ENCODE measurements at places on chromosomes 1 and 21. TPM values are rescaled to one million over a fixed set of nuclear protein-coding genes. Genes with fewer than 3 reads are reported as not detected.

The KCNT2 gene
- total RNA-seq: 7.5 TPM

GRCh38 chr1:58885998-58886397, 102.2 kb upstream of the JUN start:
- H3K4me1 ChIP-seq: peaks cover 14% of the 10 kb centered on the region
- no peak for DNase-seq
- no peak overlapping the region for H3K4me3 ChIP-seq
- H3K27me3 ChIP-seq: no peaks in the 10 kb centered on the region

The MPZ gene
- total RNA-seq: 0.37 TPM

GRCh38 chr1:210339500-210339899, 10.8 kb downstream of the HHAT start:
- H3K4me3 ChIP-seq: no peak overlapping the region
- no peaks in the 10 kb centered on the region for H3K4me1 ChIP-seq
- H3K27me3 ChIP-seq: no peaks in the 10 kb centered on the region
- H3K36me3 ChIP-seq: no peaks in the 10 kb centered on the region
- no peak for DNase-seq
- no peak overlapping the region for H3K27ac ChIP-seq

The GPR153 gene
- total RNA-seq: 0.37 TPM

DNA sequence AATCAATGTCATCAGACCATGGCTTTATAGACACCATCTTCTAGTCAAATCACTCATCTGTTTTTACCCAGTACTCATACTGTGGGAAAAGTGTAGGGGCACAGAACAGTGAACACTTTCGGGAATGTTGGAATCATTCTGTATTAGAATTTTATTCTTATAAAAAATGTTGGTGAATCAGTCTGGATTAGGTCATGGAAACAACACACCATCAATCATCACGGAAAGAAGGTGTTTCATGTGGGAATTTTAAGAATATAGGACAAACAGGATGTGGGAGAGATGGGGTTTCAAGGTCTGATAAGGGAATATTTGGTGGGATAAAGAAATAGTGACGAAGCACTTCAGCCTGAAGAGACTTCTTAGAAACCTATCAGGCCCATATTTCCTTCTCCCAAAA, 17.3 kb downstream of the GBP1 start:
- DNase-seq: no peak
- H3K27me3 ChIP-seq: no peaks in the 10 kb centered on the region
- peaks cover 17% of the 10 kb centered on the region for H3K36me3 ChIP-seq
- H3K4me3 ChIP-seq: no peak overlapping the region

DNA sequence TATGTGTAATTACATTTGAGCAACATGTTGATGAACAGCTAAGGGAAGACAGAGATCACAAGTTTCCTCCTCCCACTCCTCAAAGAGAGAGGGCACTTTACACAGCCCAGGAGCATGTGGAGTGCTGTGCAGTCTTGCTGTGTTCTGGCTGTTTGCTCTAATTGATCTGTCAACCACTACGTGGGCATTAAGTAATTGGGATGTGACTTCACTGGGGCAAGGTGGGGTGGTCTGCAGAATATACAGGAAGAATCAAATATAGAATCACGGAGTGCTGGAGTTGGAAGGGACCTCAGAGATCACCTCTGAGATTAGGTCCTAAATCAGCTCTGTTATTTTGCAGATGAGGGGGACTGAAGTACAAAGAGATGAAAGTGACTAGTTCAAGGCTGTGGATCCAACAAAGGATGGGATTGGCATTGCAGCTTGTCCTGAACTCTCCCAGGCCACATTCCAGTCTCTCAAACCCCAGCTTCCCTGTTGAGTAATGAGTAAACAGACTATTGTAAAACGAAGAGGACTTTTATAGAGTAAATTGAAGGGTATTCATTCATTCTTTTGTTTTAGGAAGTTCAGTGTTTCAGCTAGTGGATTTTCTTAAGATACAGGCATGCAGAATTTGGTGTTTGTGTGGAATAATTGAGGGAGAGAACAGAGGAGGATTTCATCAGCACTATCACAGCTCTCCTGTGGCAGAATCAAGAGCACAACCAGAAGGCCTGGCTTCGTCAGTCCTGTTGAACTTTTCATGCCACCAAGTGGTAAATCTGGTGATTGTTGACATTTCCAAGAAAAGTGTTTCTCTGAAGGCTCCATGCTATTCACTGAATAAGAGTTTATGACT, 22.4 kb downstream of the NOS1AP start:
- no peak for DNase-seq
- no peak overlapping the region for H3K27ac ChIP-seq
- H3K4me1 ChIP-seq: peaks cover 38% of the 10 kb centered on the region
- no peak overlapping the region for H3K4me3 ChIP-seq
- no peaks in the 10 kb centered on the region for H3K27me3 ChIP-seq

The GBP6 gene
- not detected for total RNA-seq

- no peaks in the 10 kb centered on the region for H3K4me1 ChIP-seq
- no peak for DNase-seq
- no peak overlapping the region for H3K4me3 ChIP-seq
- H3K27ac ChIP-seq: no peak overlapping the region
- no peaks in the 10 kb centered on the region for H3K36me3 ChIP-seq
These were observed 55.4 kb downstream of the UBIAD1 start for GRCh38 chr1:11328444-11328843.

DNA sequence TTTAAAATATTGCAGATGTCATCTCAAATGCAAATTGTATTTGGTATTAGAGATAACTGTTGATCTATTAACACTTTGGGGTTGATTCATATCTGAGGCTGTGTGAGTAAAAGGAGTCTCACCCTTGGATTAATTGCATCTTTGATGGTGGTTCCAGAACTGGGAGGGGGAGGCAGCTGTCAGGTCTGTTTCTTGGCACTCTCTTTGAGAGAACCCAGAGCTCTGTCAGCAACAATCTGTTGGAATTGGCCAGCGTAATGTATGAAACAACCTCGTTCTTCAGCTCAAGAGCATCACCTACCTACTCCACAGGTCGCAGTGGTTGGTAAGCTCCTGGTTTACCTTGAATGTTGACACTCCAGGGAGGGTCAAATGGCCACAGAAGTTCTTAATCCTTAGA, 424.1 kb downstream of the CAMTA1 start:
- no peak overlapping the region for H3K4me3 ChIP-seq

GRCh38 chr1:184888505-184888904, 85.8 kb downstream of the NIBAN1 start:
- H3K27me3 ChIP-seq: no peaks in the 10 kb centered on the region
- no peaks in the 10 kb centered on the region for H3K4me1 ChIP-seq
- H3K4me3 ChIP-seq: no peak overlapping the region
- no peaks in the 10 kb centered on the region for H3K36me3 ChIP-seq
- DNase-seq: no peak

DNA sequence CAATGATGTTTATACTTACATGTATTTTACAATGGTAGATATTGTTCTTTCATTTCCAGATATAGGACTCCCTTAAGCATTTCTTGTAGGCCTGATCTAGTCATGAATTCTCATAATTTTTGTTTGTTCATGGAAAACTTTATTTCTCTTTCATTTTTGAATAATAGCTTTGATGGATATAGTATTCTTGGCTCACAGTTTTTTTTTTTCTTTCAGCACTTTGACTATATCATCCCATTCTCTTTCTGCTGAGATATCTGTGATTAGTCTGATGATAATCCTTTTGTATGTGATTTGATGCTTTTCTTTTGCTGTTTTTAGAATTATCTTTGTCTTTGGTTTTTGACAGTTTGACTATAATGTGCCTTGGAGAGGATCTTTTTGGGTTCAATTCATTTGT, 24.1 kb upstream of the CHODL start:
- H3K27me3 ChIP-seq: no peaks in the 10 kb centered on the region
- no peaks in the 10 kb centered on the region for H3K36me3 ChIP-seq
- no peaks in the 10 kb centered on the region for H3K4me1 ChIP-seq
- H3K27ac ChIP-seq: no peak overlapping the region
- no peak for DNase-seq

- no peak overlapping the region for H3K27ac ChIP-seq
- peak; percentile 85 for DNase-seq
- H3K4me1 ChIP-seq: no peaks in the 10 kb centered on the region
These were observed 58.0 kb downstream of the RBM11 start for GRCh38 chr21:14273736-14274538.

DNA sequence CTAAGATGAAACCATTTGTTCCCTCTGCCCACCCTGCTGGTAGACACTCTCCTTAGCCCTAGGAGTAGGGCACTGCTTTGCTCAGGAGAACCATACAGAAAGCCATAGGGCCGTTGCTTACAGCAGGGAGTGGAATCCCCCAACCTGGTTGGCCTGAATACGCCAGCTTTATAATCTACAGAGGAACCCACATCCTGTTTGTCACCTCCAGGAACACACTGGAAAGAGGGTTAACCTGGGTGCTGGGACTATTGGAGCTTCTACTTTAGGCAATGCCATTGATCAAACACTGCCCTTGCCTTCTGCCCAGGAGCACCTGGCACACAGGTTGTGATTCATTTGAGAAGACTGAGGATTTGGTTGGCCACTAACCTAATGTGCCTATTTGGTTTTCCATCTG, 124.8 kb downstream of the TNR start:
- no peak for DNase-seq
- H3K27me3 ChIP-seq: no peaks in the 10 kb centered on the region
- H3K27ac ChIP-seq: no peak overlapping the region
- no peaks in the 10 kb centered on the region for H3K36me3 ChIP-seq

- H3K27me3 ChIP-seq: no peaks in the 10 kb centered on the region
- H3K4me1 ChIP-seq: no peaks in the 10 kb centered on the region
- H3K27ac ChIP-seq: no peak overlapping the region
- H3K36me3 ChIP-seq: no peaks in the 10 kb centered on the region
- no peak for DNase-seq
These were observed 3.4 kb downstream of the LACTBL1 start for GRCh38 chr1:22969304-22969709.

DNA sequence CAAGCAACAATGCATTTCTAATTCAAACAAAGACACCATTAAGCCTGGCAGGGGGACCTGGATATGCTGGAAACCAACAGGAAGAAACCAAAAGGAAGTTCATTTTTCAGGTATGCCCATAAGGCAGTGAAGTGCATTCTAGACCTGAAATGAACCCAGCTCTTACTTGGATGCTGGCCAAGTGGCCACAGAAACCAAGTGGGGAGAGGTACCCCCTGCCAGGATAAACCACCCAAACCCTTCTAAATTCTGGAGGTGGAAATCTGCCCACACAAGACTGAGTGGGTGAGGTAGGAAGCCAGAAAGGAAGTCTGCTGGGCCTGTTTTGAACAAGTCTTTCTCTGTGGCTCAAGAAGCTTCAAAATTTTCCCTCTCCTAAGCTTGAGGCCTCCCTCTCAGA, 2.6 kb downstream of the CD5L start:
- no peaks in the 10 kb centered on the region for H3K36me3 ChIP-seq
- no peaks in the 10 kb centered on the region for H3K4me1 ChIP-seq
- H3K27ac ChIP-seq: no peak overlapping the region
- DNase-seq: no peak
- H3K27me3 ChIP-seq: no peaks in the 10 kb centered on the region

The NADK gene
- 105 TPM for total RNA-seq

The ANKRD34A gene
- total RNA-seq: not detected

DNA sequence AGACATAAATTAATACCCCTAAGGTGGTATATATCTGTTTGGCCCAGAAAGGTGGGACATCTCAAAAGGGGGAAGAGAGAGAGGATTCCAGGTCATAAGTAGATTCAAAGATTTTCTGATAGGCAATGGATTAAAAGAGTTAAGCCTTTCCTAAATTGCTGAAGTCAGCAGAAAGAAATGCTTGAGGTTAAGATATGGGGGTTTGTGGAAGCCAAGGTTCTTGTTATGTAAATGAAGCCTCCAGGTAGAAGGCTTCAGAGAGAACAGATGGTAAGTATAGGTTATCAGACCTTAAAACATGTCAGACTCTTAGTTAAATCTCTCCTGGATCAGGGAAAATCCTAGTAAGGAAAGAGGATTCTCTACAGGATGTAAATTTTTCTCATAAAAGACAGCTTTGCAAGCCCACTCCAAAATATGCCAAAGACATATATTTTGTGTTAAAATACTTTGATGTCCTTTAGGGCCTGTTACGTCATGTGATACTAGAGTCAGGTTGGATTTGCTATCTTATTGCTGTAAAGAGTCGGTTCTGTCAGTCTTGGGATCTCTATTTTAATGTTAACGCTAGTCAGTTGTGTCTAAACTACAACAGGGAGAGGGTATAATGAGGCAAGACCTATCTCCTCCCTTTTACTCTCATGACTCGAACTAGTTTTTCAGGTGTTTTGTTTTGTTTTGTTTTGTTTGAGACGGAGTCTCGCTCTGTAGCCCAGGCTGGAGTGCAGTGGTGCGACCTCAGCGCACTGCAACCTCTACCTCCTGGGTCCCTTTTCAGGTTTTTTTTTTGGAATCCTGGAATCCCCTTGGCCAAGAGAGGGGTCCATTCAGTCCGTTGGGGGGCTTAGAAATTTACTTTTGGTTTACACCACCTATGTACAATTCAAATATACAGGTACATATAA, 30.6 kb downstream of the RGS2 start:
- DNase-seq: no peak
- H3K36me3 ChIP-seq: no peaks in the 10 kb centered on the region
- no peak overlapping the region for H3K27ac ChIP-seq
- H3K4me1 ChIP-seq: no peaks in the 10 kb centered on the region
- no peaks in the 10 kb centered on the region for H3K27me3 ChIP-seq

DNA sequence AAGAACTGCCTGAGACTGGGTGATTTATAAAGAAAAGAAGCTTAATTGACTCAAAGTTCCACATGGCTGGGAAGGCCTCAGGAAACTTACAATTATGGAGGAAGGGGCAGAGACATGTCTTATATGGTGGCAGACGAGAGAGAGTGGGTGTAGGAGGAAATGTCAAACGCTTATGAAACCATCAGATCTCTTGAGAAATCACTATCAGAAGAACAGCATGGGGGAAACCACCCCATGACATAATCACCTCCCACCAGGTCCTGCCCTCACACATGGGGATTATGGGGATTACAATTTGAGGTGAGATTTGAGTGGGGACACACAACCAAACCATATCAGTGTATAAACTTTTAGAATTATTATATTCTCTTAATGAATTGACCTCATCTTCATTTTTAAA, 335.9 kb upstream of the DPYD start:
- H3K27me3 ChIP-seq: no peaks in the 10 kb centered on the region
- no peaks in the 10 kb centered on the region for H3K36me3 ChIP-seq
- no peak overlapping the region for H3K4me3 ChIP-seq
- H3K4me1 ChIP-seq: no peaks in the 10 kb centered on the region

The HSD3B2 gene
- not detected for total RNA-seq

GRCh38 chr1:227777646-227778045, 37.8 kb upstream of the PRSS38 start:
- H3K27ac ChIP-seq: no peak overlapping the region
- H3K4me1 ChIP-seq: no peaks in the 10 kb centered on the region
- H3K36me3 ChIP-seq: peaks cover 1% of the 10 kb centered on the region

- H3K27me3 ChIP-seq: no peaks in the 10 kb centered on the region
- no peak overlapping the region for H3K4me3 ChIP-seq
- no peaks in the 10 kb centered on the region for H3K36me3 ChIP-seq
- no peaks in the 10 kb centered on the region for H3K4me1 ChIP-seq
- DNase-seq: no peak
- no peak overlapping the region for H3K27ac ChIP-seq
These were observed 4.2 kb upstream of the IL19 start for GRCh38 chr1:206766251-206766856.
